CD4-positive, alpha-beta T cell treated with Interleukin-4 for 1 hour (primary cell): ENCODE measurements at places on chromosomes 2 and 18.

DNA sequence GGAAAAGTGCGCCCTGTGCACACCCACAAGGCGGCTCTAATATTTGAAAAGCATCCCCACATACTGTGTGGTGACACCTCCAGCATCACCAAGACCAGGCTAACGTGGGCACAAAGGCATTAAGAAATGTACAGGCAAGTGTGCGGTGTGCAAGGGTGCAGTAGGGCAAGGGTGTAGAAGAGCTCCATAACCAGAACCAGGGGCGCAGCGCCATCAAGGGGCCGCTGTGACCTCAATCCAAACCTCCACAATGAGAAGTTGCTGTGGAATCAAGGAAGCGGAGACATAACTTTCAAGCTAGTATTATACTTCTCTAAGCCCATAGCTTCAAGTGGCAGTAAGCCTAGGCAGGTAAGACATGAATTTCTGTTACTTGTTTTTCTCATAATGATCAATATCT is 13.0 kb downstream of the L3MBTL4 start:
- DNase-seq = no peak

DNA sequence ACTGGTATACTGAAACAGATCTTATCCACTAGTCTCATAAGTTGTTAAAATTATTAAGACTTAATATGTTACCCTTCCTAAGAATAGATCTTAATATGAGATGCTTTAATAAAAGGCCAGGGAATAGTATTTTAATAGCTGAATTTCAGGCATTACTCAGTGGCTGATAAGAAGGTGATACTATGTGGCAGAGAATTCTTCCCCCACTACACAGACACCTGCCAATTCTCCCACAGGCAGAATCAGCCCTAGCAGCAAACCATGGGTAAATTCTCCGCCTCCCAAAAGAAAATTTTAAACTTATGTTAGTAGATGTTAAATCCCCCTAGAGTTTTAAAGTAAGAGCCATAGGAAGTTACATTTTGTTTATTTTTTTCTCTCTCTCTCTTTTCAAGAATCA is 888.8 kb downstream of the LRP1B start:
- DNase-seq = no peak

DNA sequence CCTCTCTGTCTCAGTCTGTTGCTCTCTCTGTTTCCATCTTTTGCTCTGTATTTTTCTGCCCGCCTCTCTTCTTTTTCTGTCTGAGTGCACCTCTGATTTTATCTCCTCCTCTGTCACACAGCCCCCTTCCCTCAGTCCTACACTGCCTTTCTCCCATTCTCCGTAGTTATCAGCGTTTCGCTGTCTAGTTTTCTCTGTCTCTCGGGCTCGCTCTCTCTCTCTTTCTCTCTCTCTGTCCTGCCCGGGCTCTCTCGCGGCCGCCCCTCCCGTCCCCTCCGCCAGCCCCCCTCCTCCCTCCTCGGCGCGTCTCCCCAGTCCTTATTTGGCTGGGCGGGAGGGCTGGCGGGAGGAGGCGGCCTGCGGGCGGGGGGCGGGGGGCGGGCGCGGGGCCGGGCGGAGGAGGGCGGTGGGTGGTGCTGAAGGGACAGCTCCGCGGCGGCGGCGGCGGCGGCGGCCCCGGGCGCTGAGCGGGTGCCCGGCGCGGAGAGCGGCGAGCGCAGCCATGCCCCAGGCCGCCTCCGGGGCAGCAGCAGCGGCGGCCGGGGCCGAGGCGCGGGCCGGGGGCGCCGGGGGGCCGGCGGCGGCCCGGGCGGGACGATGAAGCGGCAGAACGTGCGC is at the start of gene KCNK3:
Gene KCNK3 (plus strand): TSS at position 444 of the 618 bp plus-strand sequence. CDS start 154 bp downstream, at position 598.
- no peak for DNase-seq

DNA sequence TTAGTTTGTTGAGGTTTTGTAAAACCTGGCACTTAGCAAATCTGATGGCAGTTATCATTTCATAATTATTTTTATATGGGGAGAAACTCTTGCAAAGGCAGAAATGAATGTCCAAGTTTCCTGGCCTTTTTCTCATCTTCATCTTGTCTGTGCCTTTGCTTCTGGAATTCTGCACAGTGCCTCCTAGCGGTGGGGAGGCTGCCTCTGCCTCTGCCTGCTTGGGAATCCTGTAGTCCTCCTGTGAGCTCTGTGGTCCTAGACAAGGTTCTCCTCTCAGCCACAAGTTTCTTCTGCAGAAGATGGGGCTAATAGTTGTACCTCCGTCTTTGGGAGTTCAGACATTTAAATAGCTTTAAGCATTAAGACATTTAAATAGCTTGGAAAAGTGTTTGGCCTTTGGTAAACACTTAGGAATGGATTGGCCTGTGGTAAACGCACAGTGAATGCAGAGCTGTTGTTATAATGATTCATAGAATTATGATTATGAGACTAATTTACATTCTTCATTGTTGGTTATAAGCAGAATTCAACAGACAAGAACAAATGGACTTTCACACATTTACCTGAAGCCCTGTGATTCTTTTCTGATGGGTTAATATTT is 101.2 kb downstream of the ZNF236 start:
- no peak for DNase-seq

- DNase-seq = no peak
These were observed 254.3 kb downstream of the LRRTM1 start for GRCh38 chr2:80050246-80050645.

GRCh38 chr18:67518566-67518965 is 2.0 kb upstream of the DSEL start:
- DNase-seq = no peak

- no peak for DNase-seq
These were observed 4.3 kb downstream of the SMYD5 start for GRCh38 chr2:73218298-73218697.

DNA sequence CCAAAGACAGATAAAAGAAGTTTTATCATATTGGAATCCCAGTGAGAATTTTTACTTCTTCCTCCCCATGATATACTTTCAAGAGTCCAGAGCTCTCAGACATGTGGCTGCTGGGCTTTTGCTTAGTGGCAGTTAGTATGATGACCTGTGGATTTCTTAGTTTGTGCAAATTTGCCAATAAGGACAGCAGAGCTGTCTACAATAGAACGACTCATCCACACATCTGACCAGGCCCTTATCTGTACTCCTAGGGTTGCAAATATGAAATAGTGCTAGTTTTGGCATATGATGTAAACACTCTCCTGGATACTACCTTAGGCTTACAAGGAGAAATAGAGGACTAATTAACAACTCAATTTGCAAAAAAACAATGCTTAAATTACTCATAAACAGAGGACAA is 758.4 kb upstream of the TMEFF2 start:
- no peak for DNase-seq

GRCh38 chr2:101884423-101884822 is 107.3 kb upstream of the IL1R2 start:
- no peak for DNase-seq
